ENCODE measurements at places on chromosomes 1 and 21. TPM values are rescaled to one million over a fixed set of nuclear protein-coding genes. Genes with fewer than 3 reads are reported as not detected.

- no peak for ATAC-seq
Measured at GRCh38 chr1:44553127-44553758, 121.0 kb downstream of the TMEM53 start.

GRCh38 chr1:61951731-61952580 lies 209.7 kb downstream of the PATJ start:
- ATAC-seq, result peak; percentile 96

GRCh38 chr1:119565131-119565772 lies 58.2 kb downstream of the HSD3B1 start:
- ATAC-seq, result peak; percentile 84

DNA sequence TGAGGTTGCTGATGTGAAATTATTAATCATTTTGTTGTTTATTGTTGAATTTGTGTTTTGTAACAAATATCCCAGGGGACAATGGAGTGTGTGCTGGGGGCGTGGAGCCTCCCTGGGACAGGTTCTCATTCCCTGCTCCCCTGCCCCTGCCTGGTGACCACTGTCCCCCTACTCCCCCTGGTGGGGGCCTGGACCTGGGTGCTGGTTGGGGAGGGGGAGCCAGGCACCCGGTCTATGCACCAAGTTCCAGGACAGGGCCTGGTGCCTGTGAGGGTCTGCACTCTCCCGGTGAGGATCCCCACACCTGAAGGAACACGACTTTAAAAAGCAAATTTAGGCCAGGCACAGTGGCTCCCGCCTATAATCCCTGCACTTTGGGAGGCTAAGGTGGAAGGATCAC lies 42.4 kb downstream of the CHD5 start:
- ATAC-seq, result no peak

- peak; percentile 80 for ATAC-seq
Measured at GRCh38 chr1:97204468-97204867, 482.9 kb downstream of the PTBP2 start.

DNA sequence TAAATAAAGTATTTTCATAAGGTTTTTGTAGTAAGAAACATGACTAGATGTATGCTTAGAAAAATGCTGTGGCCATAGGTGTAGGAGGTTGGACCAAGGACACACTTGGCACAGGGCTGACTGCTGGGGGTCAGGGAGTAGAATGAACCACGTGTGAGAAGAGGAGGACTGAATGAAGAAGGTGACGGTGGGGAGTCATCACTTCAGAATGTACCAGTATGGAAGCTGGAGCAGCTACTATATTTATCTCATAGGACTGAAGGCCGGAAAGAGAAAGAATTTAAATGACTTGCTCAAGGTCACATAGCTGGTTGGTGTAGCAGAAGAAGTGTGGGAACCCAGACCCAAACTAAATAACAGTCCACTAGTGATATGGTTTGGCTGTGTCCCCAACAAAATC lies 79.8 kb upstream of the HAO2 start:
- ATAC-seq, result no peak

DNA sequence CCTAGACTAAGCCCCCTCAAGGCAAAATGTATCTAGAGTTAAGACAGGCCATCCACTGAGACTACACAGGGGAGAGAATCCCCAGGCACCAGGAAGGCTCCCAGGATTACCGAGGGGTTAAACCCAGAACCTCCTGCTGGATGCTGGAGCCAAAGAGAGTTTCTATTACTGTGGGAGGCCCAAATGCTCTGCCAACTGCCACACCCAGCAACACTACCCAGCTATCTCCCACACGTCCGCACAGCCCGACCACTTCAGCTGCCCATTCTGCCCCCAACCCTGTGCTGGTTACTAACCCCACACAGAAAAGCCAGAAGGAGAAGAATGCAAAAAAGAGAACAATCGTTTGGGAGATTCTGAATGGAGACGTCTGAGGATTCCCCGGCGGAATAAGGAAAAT lies 63.6 kb downstream of the CD46 start:
- ATAC-seq, result no peak

GRCh38 chr1:193402977-193403376 lies 216.6 kb upstream of the B3GALT2 start:
- ATAC-seq, result no peak

GRCh38 chr1:150065184-150065871 lies 2.2 kb upstream of the VPS45 start:
- no peak for ATAC-seq

- ATAC-seq, result no peak
Measured at GRCh38 chr1:11923827-11924113, 2.5 kb downstream of the KIAA2013 start.

DNA sequence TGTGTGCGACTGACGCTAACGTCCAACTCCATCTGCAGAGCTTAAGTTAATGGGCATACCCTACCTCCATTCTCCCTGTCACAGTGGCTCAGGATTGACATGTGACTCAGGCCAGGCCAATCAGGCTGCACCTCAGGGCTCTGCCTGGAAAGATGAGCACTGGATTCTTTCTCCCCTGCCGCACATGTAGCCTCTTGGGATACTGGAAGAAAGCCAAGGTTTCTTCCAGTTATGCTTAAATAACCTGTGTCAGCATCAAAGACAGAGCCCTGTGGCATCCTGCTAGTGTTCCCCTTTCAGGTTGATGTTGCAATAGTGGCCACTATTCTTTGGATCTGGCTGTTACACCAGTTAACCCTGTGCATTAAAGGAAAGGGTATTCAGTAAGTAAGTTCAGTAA lies 55.0 kb upstream of the SYT6 start:
- ATAC-seq, result peak; percentile 75

GRCh38 chr1:22903113-22903512 lies 69.6 kb downstream of the LACTBL1 start:
- ATAC-seq, result no peak

DNA sequence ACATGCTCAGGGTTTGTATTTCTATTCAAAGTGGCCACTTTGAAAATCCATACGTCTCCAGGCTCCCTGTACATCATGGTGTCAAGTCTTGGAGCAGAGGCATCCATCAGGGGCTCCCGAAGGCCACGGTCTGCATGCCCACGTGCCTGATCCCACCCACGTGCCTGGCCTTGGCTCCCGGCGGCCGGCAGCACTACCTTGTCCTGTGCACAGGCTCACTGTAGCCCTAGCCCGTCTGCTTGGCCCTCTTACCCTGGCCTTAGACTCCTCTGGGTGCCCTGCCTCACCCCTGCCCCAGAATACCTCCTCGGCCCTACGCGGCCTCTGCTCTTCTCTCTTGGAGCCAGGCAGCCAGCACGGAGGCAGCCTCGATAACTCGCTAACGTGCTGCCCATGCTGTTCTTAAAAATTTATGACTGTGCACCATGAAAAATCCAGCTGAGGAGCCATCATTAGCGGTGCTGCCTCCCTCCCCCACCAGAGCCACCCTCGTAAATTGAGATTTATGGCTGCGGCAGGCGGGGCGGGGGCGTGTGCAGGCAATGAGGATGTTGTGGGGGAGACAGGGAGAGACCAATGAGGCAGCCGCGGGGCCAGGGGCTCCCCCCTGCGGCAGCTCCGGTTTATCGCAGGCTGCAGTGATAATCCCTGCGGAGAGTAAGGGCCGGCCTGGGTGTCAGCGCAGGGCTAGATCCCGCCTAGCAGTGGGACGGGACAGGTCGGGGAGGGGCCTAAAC lies 24.6 kb downstream of the DMAP1 start:
- ATAC-seq, result peak; percentile 61

The SYPL2 gene
- 1.8 TPM for total RNA-seq

GRCh38 chr1:1069711-1070676 lies 4.1 kb downstream of the RNF223 start:
- ATAC-seq, result peak; percentile 67

GRCh38 chr1:236959112-236959511 lies 45.1 kb downstream of the MT1HL1 start:
- no peak for ATAC-seq

- ATAC-seq, result no peak
Measured at GRCh38 chr1:246265481-246265880, 241.6 kb downstream of the SMYD3 start.

DNA sequence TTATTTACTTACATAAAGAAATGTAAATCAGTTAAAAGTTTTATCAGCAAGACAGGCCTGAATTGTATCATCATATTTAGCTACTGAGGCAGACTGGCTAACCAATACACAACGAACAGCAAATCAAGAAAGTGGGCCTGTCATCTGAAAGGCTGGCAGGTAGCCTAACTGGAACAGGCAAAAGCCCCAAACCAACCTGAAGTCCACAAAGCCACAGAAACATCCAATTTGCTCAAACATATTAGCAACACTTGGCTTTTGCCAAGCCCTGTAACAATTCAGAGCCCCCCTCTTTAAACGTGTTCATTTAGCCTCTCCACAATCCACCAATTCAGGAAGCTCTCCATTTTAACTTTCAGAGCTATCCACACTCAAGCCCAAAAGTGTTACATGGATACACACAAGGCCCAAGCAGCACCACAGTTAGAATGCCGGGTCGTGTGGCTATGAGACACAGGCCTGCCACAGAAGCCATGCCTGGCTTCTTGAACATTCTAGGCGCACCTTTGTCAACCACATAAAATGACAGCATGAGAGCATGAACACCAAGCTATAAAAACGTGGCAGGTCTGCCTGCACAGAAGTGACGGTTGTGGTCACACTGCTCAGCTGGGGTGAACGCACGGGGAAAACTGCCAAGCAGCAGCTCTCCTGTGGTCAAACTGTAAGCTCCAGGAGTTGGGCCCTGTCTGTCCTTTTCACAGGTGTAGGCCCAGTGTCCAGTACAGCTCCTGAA lies 49.3 kb downstream of the CD34 start:
- ATAC-seq, result no peak

- ATAC-seq, result no peak
Measured at GRCh38 chr1:53092659-53093450, 30.8 kb downstream of the PODN start.

DNA sequence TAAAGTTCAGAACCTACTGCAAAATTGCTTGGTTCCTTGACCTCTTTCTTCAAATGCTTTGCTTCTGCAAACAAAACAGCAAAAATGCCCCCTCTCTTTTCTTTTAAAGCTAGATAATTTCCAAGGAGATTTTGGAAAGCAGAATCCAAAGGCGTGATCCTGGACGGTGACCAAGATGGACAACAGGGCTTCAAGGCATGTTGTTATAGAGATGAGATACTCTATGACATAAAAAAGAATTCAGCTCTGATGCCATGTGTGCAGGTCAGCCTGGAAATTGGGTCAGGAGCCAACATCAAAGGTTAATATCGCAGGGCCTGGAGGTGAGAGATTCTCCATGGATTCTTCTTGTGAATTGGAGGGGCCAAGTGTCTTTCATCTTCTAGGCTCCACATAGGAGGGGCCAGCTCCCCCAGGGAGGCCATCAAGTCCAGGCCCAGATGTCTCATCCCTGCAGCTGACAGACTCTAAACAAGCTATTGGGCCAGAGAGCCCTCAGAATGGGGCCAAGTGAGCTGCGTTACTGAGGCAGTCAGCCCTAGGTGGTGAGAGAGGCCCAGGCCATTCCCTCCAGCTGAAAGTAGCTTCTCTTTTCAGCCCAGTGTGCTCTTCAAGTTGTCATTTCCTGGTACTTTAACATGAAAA lies 45.5 kb downstream of the NMNAT2 start:
- no peak for ATAC-seq

- no peak for ATAC-seq
Measured at GRCh38 chr1:48196237-48196636, 26.3 kb upstream of the SLC5A9 start.

The DCST1 gene
- total RNA-seq, result not detected

The RGS2 gene
- total RNA-seq, result 71.8 TPM

The OLIG2 gene
- total RNA-seq, result 0.18 TPM

- ATAC-seq, result peak; percentile 91
Measured at GRCh38 chr1:190540366-190540765, 62.7 kb upstream of the BRINP3 start.

- ATAC-seq, result no peak
Measured at GRCh38 chr1:41776891-41777441, 141.8 kb downstream of the HIVEP3 start.

- peak; percentile 78 for ATAC-seq
Measured at GRCh38 chr1:232868793-232869491, 63.7 kb downstream of the MAP10 start.

The S100A7A gene
- not detected for total RNA-seq

DNA sequence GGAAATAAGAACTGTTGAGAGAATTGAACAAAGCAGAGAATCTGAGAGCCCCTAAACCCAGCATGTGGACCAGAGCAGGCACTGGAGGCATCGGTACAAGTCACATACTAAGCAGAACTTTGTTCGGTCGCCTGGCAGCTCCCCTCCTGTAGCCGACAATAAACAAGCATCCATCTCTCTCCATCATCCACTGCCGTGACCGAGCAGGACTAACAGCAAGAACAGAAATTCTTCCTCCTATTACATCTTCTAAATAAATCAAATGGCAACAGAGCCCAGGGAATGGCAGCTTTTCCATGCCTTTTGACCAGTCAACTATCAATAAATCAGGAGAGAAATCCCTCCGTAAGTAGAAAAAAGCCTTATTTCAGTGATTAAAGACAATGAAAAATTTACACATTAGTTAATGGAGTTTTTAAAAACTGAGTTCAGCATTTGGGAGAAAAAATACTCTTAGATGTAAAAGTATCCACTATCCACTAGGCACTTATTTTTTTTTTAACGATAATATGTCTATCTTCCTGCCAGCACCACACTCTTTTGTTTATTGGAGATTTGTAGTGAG lies 36.5 kb downstream of the PTPN14 start:
- no peak for ATAC-seq

GRCh38 chr1:73065339-73066041 lies 783.2 kb upstream of the NEGR1 start:
- ATAC-seq, result peak; percentile 79

DNA sequence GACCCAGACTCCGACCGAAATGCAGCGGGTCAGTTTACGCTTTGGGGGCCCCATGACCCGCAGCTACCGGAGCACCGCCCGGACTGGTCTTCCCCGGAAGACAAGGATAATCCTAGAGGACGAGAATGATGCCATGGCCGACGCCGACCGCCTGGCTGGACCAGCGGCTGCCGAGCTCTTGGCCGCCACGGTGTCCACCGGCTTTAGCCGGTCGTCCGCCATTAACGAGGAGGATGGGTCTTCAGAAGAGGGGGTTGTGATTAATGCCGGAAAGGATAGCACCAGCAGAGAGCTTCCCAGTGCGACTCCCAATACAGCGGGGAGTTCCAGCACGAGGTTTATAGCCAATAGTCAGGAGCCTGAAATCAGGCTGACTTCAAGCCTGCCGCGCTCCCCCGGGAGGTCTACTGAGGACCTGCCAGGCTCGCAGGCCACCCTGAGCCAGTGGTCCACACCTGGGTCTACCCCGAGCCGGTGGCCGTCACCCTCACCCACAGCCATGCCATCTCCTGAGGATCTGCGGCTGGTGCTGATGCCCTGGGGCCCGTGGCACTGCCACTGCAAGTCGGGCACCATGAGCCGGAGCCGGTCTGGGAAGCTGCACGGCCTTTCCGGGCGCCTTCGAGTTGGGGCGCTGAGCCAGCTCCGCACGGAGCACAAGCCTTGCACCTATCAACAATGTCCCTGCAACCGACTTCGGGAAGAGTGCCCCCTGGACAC lies 534 bp downstream of the C1orf56 start:
- peak; percentile 76 for ATAC-seq

The SPRR4 gene
- not detected for total RNA-seq

DNA sequence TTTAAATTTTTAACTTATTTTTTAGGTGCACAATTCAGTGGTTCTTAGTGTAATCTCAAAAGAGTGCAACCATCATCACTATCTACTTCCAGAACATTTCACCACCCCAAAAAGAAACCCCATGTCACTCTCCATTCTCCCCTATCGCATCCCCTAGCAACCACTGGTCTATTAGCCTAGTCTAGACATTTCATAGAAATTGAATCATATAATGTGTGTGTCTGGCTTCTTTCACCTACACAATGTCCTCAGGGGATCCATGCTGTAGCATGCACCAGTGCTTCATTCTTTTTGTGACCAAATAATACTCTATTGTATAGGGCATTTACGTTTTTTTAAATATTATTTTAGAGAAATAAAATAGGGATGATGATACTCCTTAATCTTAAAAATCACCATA lies 64.7 kb downstream of the JAK1 start:
- ATAC-seq, result no peak

GRCh38 chr1:239630767-239631166 lies 244.4 kb downstream of the CHRM3 start:
- peak; percentile 11 for ATAC-seq

The AIRE gene
- total RNA-seq, result 0.09 TPM
